ENCODE measurements at places on chromosomes 5 and 9.

DNA sequence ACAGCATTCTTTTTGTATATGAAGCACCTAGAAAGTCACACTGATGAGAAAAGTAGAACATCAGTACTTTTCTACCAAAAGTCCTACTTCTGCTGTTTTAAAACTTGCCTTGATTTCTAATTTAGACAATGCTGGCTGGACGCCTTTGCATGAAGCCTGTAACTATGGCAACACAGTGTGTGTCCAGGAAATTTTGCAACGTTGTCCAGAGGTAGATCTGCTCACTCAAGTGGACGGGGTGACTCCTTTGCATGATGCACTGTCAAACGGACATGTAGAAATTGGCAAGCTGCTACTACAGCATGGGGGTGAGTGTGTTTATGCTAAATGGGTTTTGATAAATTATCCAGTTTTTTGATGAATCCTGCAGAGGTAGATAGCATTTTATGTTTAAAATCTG is 73.5 kb downstream of the SLF1 start:
- no peak for DNase-seq

- DNase-seq, result no peak
Measured at GRCh38 chr9:104984121-104984520, 56.2 kb upstream of the ABCA1 start.

DNA sequence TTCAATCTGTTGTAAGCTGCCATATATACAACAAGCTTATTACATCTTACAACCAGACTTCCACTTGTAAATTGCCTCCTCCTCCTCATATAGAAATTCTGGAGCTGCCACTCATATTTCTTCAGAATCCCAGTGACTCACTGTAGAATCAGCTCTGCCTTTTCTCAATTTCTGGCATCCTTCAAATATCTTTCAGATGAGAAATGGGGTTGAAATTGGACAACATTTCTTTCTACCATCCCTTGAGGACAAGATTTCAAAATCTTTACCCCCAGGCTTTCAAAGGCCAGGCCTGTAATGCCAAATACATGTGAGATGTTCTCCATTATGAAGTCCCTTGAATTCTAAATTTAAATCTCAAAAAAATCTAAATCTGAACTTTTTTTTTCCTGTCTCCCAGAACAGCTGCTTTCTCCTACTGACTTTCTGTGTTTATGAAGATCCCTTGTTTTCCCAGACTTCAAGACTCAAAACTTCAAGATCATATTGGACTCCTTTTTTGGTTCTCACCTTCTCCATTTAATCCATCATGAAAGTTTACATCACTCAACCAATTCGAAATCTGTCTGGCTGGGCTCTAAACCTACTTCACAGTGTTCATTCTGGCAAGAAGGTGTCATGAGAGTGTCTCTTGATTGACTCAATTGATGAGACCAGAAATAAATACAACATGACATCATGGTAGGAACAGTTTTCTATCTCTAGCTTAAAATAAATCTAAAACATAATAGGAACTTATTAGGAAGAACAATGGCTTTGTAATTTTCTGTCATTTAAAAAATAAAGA is 109.8 kb downstream of the HMHB1 start:
- DNase-seq, result no peak

DNA sequence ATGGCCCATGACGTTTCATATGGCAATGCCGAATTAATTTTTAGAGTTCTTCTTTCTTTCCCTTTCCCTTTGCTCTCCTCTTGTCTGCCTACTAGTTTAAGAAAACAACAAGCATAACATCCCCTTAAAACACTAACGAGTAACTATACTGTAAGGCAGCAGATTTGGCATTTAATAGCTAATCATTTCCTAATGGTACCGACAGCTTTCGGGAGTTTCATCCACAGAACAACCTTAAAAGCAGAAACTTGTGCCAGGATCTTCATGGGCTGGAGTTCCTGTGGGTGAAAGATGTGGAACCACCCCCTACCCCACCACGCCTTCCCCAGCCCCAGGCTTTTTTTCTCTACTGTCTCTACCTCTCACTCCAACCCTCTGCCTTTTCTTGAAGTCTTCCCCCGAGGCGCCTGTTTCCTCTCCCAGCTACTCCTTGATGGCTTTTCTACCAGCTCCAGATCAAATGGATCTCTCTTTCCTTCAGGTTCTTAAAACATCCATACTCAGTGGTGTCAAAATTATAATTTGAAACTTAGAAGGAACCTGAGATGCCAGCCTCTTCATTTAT is 319.5 kb downstream of the PIK3R1 start:
- DNase-seq, result no peak

GRCh38 chr9:129335464-129336129 is 157.5 kb upstream of the IER5L start:
- DNase-seq, result no peak

GRCh38 chr5:147784146-147784987 is 1.8 kb upstream of the JAKMIP2 start:
- DNase-seq, result no peak

DNA sequence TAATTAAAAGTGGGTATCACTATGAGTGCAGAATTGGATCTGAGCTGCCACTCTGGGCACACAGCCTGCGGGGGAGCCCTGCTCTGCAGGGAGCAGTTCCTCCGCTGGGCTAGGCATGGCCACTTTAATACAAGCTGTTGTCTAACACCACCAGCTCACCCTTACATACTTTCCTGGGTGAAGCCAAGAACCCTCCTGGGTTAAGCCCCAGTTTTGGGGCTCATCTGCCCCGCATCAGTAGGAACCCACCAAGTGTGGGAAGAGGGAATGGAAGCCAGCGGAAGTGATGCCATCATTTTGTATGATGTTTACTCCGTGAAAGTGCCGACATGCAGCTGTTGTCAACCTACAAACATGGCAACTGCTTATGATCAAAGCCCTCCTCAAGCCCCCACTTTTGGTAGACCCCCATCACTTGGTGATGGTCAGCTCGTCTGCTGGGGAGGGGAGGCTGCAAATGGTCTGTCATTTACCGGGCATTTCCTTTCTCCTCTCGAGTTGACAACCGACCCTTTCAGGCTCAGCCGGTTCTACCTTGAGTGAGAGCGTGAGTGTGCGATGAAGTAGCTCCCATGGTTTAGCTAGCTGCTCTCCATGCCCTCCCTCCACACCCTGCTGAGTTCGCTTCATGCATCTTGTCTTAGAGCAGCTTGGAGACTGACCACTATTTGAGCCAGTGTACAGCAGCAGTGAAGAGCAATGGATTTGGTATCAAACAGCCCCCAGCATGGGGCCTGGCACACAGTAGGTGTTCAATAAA is 95.3 kb upstream of the IER5L start:
- DNase-seq, result peak; percentile 26

DNA sequence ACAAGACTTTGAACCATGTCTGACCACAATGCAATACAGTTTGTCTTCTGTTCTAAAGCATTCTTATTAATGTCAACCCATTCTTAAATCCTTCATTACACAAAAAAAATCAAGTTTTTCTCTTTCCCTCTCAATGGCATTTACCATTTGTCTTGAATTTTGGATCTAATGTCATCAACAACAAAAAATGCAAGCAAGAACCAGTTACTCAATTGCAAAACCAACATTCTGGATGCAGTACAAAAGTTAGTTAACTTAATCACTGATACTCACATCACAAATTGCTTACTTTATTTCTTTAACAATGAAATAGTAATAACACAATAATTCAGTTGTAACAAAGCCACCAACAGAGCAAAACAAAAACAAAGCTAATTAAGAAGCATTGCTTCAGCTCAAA is 6.0 kb downstream of the C9orf40 start:
- no peak for DNase-seq

DNA sequence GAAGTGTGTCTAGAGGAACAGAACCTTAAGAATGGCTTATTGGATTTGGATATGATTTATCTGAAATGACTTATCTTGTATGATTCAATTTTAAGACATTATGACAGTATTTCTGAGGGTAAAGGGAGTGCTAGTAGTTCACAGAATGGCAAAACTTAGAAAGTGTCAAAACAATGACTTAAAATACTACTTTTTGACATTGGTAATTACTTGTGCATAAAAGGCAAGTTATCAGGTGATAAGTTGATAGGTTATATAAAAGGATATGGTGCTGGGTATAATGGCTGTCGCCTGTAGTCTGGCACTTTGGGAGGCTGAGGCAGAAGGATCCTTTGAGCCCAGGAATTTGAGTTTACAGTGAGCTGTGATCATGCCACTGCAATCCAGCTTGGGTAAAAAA is 494.4 kb downstream of the CDH9 start:
- no peak for DNase-seq

GRCh38 chr5:139571543-139571942 is 10.4 kb downstream of the UBE2D2 start:
- no peak for DNase-seq

GRCh38 chr9:134536101-134536900 is 105.3 kb upstream of the COL5A1 start:
- DNase-seq, result no peak

- no peak for DNase-seq
Measured at GRCh38 chr9:86434039-86434726, 80.0 kb upstream of the TUT7 start.

GRCh38 chr9:123044586-123044985 is 11.1 kb downstream of the GPR21 start:
- DNase-seq, result no peak

DNA sequence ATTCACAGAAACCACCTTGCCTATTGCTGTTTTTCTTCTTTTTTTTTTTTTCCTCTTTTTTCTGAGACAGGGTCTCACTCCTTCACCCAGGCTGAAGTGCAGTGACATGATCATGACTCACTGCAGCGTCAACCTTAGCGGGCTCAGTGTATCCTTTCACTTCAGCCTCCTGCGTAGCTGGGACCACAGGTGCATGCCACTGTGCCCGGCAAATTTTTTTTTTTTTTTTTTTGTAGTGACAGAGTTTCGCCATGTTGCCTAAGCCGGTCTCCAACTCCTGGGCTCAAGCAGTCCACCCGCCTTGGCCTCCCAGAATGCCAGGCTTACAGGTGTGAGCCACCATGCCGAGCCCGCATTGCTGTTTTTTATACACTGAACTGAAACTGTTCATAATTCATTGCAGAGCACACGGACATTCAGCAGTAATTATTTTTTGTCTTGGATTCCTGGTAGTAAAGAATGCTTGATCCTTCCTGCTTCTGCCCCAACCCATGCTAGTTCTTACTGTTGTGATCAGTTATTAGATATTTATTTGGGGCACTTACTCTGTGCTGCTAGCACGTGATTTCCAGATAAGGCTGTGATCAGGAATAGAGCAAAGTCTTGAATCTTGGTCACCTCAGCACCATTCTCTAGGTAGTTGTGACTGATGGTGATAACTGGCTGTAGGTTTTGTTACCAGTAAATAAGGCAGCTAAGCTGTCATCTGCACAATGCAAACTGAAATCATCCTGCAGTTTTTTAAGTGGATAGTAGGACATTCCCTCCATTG is 14.0 kb downstream of the MAP3K1 start:
- DNase-seq, result no peak

- DNase-seq, result no peak
Measured at GRCh38 chr9:78295177-78295575, 1.7 kb upstream of the PSAT1 start.

GRCh38 chr5:77499441-77499840 is 7.3 kb upstream of the WDR41 start:
- DNase-seq, result no peak

DNA sequence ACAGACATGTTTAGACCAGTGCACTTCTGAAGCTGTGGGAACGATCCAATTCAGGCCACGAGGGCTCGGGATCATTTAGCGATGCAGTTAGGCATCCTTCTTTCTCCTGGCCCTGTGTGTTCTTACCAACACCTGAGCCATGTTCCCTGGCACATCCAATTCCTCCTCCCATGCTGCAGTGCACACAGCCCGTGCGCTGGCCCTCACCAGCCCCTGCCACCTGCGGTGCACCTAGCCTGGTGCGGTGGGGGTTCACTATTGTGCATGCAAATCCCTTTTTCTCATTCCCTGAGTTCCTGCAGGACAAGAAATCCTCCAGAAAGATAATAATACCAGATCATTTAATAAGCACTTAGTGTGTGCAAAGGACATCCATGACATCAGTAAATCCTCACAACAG is 53.5 kb downstream of the NEURL1B start:
- DNase-seq, result no peak

DNA sequence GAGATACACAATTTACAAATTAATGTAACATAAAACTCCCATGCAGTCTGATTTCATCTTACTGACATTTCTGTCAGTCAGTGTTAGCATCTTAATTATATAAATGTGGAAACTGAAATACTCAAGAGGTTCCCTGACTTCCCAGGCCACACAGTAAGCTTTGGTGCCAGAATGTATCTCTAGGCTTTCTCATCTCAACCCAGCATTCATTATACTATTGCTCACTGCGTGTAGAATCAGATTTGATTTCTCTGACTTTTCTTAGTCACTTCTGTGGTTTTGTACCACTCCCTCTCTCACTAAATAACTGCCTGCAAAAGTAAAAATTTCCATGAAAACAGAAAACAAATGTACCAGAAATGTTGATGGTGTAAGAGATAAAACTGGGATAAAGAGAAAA is 31.7 kb upstream of the CDKN2B start:
- DNase-seq, result no peak

- no peak for DNase-seq
Measured at GRCh38 chr9:106696804-106697203, 166.2 kb upstream of the ZNF462 start.

- DNase-seq, result no peak
Measured at GRCh38 chr9:76761448-76761847, 2.8 kb upstream of the PCA3 start.

DNA sequence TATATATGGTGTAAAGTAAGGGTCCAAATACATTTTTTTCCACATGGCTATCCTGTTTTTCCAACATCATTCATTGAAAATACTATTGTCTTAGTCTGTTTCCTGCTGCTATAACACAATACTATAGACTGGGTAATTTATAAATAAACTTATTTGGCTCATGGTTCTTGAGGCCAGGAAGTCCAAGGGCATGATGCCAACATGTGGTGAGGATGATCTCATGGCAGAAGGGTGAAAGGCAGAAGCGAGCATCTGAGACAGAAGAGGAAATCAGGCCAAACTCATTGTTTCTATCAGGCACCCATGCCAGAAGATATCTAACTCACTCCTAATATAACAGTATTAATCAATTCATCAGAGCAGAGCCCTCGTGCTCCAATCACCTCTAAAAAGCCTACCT is 42.6 kb downstream of the ANKRD55 start:
- DNase-seq, result no peak

GRCh38 chr5:179267071-179267670 is 78.1 kb downstream of the ADAMTS2 start:
- DNase-seq, result peak; percentile 60

DNA sequence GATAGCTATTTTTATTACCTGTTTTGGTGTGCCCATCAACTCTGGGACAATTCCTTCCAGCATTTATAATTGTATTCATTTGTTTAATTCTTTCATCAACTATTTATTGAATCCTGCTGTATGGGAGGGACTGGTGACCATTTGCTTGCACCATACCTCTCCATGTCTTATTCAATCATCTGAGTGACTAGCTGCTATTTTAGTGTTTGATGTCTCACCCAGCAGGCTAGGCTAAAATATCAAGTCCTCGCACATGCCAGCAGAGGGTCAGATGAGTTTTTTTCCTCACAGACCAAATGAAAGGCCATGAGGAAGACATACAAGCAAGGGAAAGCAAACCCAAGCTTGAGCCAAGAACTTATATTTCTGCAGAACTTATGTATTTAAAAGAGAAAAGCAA is 63.9 kb downstream of the CETN3 start:
- DNase-seq, result no peak

- DNase-seq, result no peak
Measured at GRCh38 chr5:176899946-176900779, 1.0 kb upstream of the HK3 start.
